NCI-H446 treated with DMSO at 0.1 percent for 48 hours (cell line): ENCODE measurements at places on chromosomes 13 and 19.

GRCh38 chr13:25421612-25422011 is 49.8 kb downstream of the ATP8A2 start:
- DNase-seq: no peak

GRCh38 chr13:21011378-21011777 is 50.0 kb downstream of the LATS2 start:
- no peak for DNase-seq

DNA sequence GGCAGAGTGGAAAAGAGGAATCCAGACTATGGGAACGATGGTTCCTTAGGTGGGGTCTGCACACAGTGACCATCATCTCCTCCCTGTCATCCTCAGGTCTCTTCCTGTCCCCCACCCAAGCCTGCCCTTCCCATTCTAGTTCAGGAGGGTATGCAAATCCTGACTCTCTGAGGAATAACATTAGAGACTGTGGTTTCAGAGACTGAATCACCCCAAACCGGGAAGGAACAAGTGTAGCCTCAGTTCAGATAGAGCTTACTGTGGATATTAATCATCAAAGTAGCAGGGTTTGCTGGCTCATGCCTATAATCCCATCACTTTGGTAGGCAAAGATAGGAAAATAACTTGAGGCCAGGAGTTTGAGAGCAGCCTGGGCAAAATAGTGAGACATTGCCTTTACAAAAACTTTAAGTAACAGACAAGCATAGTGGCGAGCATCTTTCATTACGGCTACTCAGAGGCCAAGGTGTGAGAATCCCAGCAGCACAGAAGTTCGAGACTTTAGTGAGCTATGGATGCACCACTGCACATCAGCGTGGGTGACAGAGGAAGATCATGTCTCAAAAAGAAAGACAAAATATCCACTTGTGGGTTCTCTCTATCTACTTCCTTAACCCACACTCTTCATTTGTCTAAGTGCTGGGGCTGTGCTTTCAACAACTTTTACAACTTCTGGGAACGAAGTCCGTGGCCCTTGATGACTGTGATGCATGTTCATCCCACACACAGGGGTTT is 19.3 kb upstream of the LGALS13 start:
- no peak for DNase-seq

DNA sequence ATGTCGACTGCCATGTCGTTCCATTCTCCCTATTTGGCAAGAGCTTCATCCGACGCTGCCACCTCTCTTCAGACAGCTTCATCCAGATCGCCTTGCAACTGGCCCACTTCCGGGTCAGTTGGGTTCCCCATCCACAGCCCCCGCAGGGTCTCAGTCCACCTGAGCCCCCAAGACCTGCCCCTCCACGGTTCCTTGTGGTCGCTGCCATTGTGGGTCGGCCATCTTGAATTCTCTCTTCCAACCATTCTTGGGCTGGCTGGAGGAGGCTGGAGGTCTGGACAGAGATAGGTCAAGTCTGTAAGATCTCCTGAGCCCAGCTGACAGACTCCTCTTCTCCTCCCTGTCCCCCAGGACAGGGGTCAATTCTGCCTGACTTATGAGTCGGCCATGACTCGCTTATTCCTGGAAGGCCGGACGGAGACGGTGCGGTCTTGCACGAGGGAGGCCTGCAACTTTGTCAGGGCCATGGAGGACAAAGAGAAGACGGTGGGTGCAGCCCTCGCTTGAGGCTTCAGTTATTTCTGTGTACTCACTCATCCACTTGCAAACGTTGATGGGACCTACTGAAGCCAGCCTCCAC is 19.5 kb downstream of the CPT1C start:
- no peak for DNase-seq

DNA sequence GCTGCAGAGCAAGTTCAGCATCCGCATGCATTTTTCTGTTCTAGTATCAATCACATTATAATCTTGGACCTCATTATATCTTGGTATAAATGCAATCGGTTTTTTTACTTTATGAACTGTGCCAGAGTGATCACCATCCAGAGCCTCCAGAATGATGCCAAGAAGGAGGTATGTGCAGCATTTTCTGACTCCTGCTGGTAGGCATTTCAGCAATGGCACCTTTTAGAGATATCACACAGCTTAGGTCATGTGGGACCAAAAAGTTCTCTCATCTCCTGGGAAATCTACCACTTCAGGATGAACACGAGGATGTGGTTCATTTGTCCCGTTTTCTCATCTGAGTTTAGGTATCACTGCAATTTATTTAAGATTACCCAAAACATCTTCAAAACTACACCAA is 220.4 kb downstream of the VWA8 start:
- no peak for DNase-seq

GRCh38 chr13:112626124-112626523 is 38.2 kb upstream of the TUBGCP3 start:
- DNase-seq: no peak

GRCh38 chr13:111092685-111093084 is 22.4 kb upstream of the ARHGEF7 start:
- no peak for DNase-seq

DNA sequence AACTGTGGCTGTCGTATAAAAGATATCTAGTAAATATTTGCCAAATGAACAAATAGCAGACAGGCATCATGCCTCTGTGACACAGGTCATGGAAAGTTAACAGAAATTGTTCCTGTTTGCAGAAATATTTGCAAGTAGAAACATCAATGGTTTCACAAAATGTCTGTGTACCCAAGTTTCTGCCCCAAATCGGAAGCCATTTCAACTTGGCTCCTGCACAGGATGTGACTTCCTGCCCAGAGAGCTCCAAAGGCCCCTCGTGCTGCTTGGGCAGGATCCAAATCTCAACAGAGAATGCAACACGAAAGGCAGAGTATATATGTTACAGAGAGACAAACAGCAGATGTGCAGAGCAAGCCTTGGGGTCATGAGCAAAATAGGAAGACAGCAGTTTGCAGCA is 95.5 kb upstream of the SERP2 start:
- peak; percentile 24 for DNase-seq

- DNase-seq: no peak
These were observed 9.9 kb downstream of the PLEKHF1 start for GRCh38 chr19:29675120-29675649.

- no peak for DNase-seq
These were observed 520.1 kb upstream of the ARGLU1 start for GRCh38 chr13:107088061-107088460.

- DNase-seq: no peak
These were observed 43.8 kb upstream of the C19orf12 start for GRCh38 chr19:29758863-29759262.

- no peak for DNase-seq
These were observed 70.6 kb downstream of the ATP11A start for GRCh38 chr13:112760435-112760834.

GRCh38 chr13:69213396-69213795 is 894.2 kb upstream of the ATXN8OS start:
- DNase-seq: no peak

GRCh38 chr19:46551164-46551563 is 50.0 kb upstream of the CALM3 start:
- DNase-seq: no peak

DNA sequence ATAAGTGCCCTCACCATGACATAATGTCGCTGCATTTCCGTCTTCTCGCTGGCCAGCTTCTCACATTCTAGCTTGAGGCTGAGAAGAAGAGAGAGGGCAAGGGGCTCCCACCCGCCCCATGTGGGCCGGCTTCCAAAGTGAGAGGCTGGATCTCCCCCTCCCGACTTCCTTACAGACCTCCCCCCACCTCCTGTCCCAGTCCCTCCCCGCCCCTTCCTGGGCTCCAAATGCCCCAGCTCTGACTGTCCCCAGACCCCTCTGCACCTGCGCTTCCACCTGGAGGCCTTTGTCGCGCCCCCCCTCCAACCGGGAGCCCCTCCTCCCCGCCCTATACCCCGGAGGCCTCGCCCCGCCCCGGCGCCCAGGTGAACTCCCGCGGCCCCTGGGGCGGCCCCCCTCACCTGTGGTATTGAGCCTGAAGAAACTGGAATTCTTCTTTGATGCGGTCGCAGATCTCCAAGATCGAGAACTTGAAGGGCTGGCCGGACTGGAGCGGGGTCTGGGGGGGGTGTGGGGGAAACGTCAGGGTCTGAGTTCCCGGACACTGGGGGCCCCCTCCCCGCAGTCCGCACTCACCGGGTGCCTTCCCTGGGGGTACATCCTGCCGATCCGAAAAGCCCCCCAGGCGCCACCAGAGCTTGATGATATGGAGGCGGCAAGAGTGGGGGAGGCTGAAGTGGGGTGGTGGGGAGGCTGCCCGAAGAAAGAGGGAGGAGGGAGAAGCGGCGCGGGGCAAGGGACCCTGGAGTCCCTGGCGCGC is 595 bp downstream of the TLE2 start:
- DNase-seq: no peak

- no peak for DNase-seq
These were observed 251.0 kb downstream of the UQCRFS1 start for GRCh38 chr19:28961772-28962500.

DNA sequence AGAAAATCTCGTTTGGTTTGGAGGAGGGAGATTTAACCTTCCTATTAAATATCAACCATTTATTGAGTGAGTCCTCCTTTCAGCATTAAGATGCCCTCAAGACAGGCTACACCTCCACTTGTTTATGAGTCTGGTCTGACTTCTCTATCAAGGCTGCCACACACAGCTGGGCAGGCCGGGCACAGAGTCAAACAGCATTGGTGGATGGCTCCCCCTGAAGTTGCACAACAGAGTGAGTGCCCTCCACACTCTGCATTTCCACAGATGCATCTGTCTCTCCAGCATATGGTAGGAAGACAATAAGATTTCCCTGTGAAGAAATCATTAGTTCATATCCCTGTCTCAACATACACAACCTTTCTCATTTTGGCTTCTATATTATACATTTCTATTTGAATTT is 31.4 kb downstream of the PHF11 start:
- no peak for DNase-seq

DNA sequence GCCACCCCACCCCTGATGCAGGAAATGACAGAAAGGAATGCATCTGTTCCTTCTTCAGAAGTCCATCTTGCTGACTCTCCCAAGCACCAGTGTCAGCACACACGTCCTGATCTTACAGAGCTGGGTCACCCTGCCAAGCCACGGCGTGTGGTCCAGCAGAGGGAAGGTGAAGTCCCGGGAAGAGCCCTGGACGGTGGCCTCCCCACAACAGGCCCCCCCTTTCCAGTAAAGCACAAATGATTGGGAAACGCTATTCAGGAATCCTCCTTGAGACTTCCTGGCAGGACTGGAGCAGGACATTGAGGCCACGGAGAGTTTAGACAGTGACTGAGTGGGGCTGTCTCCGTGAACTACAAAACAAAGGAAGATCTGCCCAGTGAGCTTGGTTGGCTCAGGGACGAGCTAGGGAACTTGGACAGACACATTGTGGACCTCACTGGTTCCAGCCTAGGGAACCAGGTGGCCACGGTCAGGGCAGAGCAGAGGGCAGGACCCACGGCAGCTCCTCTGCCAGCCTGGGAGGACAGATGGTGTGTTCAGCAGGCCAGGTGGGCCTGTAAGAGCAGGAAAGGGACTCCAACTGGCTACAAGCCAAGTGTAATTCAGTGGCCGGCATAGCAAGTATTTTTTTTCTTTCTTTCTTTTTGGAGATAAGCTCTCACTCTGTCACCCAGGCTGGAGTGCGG is 41.7 kb downstream of the ELL start:
- DNase-seq: peak; percentile 32

- DNase-seq: no peak
These were observed 278.9 kb downstream of the LMO7 start for GRCh38 chr13:75915066-75915465.

- no peak for DNase-seq
These were observed 8.2 kb downstream of the ATP11A start for GRCh38 chr13:112697756-112698655.

DNA sequence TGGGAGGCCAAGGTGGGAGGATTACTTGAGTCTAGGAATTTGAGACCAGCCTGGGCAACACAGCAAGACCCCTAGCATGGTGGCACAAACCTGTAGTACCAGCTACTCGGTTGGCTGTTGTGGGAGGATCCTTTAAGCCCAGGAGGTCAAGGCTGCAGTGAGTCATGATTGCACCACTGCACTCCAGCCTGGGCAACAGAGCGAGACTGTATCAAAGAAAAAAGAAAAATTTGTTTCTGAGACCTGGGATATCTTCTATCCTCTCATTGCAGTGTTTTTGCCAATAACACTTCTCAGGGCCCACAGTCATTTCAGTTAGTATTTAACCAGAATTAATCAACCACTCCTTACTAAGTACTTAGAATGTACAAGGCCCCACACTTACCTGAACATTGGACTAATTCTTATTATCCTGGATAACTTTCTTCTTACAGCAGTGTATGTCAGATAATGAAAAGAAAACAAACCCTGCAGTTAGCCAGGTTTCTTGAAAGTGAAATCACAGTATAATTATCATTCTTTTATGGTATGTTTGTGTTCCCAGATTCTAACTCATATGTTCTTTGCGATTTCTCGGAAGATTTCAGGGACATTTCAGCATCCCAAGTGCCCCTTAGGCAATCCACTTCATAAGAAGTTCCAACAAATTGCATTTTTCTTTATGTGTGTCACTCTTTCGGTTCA is 75.6 kb upstream of the KLF5 start:
- no peak for DNase-seq

- DNase-seq: no peak
These were observed 1198.7 kb upstream of the ATXN8OS start for GRCh38 chr13:68908879-68909278.

GRCh38 chr19:39139971-39140453 is 14.4 kb downstream of the PAK4 start:
- no peak for DNase-seq
